Endothelial cell (in vitro differentiated cells): ENCODE measurements at places on chromosomes 11 and 22.

GRCh38 chr11:62410972-62411371 lies 7.9 kb upstream of the SCGB1A1 start:
- DNase-seq = no peak

DNA sequence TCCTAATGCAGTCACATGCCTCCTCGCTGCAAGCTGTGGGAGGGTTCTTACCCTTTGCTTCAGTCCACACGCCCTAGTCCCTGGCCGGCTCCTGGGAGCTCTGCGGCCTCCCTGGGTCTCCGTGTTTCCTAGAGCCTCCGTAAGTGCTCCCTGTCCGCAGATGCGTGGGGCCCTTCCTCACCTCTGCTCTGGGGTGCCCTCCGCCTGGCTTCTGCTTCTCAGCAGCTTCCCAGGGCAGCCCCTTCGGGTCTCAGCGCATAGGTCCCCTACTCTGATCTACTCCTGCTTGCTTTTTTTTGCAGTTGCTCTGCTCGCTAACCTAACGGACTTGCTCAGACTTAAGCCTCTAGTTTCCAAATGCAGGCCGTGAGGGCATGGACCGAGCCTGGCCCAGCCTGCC lies 22.4 kb downstream of the CAPN1 start:
- no peak for DNase-seq

DNA sequence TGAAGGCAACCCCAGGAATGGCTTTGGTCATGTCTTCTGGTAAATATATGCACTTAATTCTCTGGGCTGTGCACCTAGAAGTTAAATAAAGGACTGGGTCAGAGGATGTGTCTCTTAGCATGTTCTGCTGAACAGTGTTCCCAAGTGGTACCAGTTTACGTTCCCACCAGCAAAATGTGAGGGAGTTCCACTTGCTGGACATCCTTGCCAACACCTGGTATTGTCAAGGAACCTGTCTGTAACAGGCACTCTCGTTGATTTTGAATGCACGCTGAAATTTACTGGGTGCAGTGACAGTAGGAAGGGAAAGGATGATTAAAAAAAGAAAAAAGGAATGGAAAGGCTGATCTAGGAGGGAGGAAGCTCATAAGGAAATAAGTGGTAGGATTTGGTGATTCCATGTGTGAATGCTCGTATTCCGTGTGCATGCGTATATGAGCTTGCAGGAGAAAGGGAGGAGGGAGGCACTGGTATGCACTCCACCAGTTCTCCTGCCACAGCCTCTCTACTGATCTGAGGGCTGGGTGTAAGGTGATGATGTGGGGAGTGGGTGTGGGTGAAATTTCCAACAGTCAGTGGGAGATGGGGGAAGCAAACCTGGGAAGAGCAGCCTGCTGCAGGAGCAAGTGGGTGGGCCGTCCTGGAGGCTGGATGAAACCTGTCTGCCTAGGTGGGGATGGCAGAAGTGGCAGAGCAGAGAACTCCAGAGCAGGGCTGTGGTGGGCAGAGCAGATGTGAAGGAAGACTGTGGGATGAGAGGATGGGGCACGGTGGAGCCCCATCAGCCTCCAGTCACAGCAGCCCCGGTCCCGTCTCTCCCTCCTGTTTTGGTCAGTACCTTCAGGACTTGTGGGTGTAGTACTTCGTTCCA lies 15.0 kb downstream of the MED15 start:
- DNase-seq = no peak

- DNase-seq = no peak
Measured at GRCh38 chr11:46229230-46229629, 48.2 kb upstream of the CREB3L1 start.

DNA sequence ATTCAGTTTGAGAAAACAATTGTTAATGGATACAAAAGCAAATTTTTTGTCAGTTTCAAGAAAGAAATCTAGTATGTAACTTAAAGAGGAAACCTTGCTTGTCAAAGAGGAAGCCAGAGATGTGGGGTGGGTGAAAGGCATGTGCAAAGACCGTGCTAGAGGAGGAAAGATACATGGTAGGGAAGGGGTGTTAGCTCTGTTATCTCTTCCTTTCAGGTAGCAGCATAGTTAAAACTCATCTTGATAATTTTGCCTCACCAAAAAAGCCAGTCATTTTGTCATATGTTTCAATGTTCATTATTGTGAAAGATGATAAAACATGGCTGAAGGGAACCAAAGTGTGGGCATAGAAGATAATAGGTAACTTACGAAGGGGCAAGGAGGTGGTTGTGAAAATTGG lies 2.6 kb upstream of the MS4A2 start:
- no peak for DNase-seq

DNA sequence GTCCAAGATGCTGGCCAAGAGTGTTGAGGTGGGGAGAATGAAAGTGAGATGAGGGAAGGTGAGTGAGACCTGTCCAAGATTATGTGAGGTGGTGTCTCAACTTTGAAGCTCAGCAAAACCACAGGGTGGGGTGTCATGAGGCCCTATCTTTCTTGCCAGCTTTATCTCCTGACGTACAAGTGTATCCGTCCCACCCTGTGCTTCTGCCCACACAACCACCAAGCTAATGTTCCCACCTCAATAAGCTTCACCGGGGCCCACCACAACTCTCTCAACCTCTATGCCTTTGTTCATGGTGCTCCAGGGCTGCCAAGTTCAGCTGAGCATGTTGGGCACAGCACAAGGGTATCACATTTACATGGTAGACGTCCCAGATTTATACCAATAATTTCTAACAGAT lies 7.1 kb upstream of the TPST2 start:
- no peak for DNase-seq

DNA sequence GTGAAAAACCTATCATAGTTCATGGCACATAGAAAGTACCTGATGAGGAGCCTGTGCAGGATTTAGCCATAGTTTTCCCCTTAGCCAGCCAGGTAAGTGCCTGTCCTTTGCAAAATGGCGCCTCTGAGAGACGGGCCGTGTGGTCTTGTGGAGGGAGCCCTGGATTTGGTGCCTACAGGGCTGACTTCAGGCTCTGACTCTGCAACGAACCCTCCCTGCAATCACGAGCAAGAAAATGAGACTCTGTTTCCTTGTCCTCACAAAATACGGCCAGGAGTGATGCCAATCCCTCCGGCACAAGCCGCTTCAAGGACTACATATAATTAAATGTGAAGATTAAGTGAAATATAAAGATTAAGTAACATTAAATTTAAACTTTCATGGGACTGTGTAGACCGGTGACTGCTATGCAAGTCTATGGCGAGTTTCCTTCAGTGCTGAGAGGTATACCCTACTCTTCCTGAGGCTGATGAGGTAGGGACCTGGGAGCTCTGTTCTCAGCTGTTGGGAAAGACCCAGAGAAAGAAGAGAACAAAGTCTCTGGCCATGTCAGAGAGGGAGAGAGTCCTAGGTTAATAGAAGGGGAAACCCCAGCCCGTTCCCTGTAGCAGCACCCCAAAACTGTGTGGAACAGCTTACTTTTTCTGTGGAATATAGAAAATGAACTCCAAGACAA lies 6.1 kb upstream of the CXCR5 start:
- no peak for DNase-seq

GRCh38 chr22:19825904-19826618 lies 28.6 kb downstream of the GNB1L start:
- no peak for DNase-seq

GRCh38 chr22:39927544-39927943 lies 26.7 kb downstream of the GRAP2 start:
- no peak for DNase-seq

GRCh38 chr11:57222239-57222638 lies 14.8 kb downstream of the APLNR start:
- DNase-seq = no peak

GRCh38 chr22:50677493-50678217 lies 5.0 kb downstream of the SHANK3 start:
- DNase-seq = no peak

- no peak for DNase-seq
Measured at GRCh38 chr11:102553835-102554282, 23.3 kb upstream of the MMP7 start.

DNA sequence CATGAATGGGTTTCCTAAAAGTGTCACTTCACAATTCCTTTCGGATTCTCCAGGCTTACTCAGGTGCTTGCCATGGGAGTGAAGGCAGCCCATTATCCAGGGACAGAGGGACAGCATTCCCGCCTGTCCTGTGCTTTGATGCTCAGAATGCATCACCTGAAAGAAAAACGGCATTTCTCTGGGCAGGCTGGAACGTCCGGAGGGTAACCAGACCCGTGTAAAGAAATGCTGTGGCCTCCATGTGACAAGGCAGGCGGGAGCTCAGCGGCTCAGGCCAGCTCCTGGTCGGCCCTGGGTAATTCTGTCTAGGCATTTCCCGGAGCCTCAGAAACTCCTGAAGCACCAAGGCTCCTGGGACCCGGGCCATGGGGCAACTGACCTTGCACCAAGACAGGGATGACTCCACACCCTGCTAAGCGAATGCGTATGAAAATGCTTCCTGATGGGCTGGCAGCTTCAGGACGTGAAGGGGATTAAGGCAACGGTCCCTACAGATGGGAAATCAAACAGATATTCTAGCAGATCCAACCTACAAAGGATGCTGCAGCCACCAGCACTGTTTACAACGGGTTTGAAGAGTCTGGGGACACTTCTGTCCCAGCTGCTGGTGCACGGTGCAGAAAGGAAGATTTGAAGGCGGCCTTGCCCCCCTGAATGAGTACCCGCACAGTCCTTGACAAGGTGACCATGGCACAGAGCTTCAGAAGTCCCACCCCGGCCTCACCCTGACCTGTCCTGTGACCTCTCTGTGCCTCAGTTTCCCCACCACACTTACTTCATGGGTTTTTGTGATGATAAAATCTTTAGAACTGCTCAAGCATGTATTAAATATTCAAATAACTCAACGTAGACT lies 13.6 kb upstream of the FGF3 start:
- DNase-seq = no peak

- DNase-seq = no peak
Measured at GRCh38 chr11:109112821-109113280, 309.1 kb upstream of the C11orf87 start.

- DNase-seq = no peak
Measured at GRCh38 chr22:46462726-46463371, 74.6 kb downstream of the CELSR1 start.

GRCh38 chr11:59551659-59552521 lies 40.6 kb downstream of the OR4D9 start:
- DNase-seq = peak; percentile 39

GRCh38 chr11:129386795-129387397 lies 11.2 kb downstream of the BARX2 start:
- DNase-seq = no peak

GRCh38 chr11:11265994-11266606 lies 87.0 kb downstream of the CSNK2A3 start:
- DNase-seq = peak; percentile 68

DNA sequence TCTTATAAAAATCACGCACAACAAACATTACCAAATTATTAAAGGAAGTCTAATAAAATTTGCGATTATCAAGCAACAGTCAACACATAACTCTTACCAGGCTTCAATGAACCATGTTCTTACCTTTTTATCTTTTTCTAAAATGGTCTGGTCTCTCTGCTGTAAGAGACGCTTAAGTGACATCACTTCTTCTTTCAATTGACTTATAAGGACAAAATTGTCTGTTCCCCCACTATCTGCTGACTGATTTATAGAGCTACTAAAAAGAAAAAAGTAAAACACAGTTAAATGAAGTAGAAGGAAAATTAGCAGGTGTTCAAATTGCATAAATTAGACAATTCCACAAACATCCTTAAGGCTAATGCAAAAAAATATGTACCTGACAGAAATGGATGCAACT lies 10.9 kb downstream of the FAM76B start:
- DNase-seq = no peak

- DNase-seq = no peak
Measured at GRCh38 chr11:2304506-2305139, 2.8 kb downstream of the TSPAN32 start.

DNA sequence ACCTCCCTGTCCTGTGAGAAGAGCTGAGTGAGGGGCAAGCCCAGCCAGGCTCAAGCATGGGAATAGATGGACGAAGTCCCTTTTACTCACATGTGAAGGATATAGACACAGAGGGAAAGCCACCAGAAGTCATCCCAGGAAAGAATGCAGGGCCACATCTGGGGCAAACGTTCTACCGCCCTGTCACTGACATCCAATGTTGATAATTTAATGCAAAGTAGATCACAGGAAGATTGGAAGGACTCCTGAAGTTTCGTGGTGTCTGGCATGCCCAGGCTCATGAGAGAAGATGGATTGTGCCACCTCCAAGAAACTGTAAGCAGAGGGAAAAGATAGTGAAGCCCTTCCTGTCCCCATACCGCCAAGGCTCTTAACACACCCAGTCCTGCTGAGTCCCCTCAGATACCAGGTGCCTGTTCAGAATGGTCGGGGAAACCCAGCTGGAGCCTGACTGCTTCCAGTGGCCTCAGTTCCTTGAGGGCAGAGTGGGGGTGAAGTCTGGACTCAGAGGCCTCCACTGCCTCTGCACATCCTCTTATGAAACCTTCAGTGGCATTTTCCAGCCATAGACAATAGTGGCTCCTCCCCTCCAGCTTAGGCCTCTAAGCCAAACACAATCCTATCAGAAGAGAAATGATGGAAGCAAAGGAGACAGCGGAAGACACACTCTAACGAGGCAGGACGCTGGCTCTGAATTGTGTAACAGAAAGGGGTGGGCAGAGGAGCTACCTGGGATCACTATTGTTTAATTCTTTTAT lies 7.5 kb upstream of the STK33 start:
- DNase-seq = no peak

GRCh38 chr22:48275412-48275811 lies 1513.0 kb downstream of the TBC1D22A start:
- no peak for DNase-seq

DNA sequence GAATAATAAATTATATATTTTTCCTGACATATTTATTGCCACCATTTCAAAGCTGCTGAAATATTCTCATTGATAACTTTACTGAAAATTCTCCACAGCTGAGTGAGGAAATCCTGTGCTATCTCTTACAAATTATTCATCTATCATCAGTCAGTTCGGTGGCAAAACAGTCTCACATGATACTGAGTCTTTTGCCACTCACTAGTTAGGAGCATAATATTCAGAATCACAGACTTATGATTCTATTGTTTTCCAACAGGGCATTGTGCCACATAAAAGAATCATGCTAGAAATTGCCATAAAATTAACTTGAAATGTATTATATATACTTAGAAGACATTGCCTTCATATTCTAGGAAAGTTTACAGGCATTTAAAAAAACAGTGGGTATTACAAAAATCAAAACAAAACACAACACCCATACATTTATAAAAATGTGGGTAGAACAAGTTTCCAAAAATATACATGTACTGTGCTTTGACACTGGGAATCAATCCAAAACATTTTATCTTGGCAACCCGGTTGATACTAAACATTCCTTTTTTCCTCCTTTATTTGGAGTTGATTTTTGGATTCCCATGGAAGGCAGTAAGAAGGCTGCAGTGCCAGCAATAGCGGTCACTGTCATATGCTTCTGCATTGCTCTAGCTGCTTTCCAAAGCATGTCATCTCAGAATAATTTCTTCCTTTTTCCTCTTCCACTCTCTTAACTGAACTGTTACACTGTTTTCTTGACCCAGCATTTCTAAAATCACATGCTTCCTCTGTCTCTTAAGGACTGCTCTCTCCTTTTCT lies 42.5 kb downstream of the ATG16L2 start:
- DNase-seq = no peak

- DNase-seq = no peak
Measured at GRCh38 chr11:65100674-65101350, 4.8 kb downstream of the VPS51 start.

- no peak for DNase-seq
Measured at GRCh38 chr11:116916886-116917285, 79.5 kb upstream of the APOA1 start.

GRCh38 chr22:43633631-43634285 lies 178.3 kb downstream of the EFCAB6 start:
- DNase-seq = no peak

GRCh38 chr11:110295531-110296225 lies 736 bp downstream of the RDX start:
- peak; percentile 44 for DNase-seq

GRCh38 chr22:49415151-49415951 lies 412.3 kb downstream of the BRD1 start:
- no peak for DNase-seq
